ENCODE measurements at places on chromosomes 6 and 20. TPM values are rescaled to one million over a fixed set of nuclear protein-coding genes. Genes with fewer than 3 reads are reported as not detected.

Gene SOBP
- 0.14 TPM for total RNA-seq

DNA sequence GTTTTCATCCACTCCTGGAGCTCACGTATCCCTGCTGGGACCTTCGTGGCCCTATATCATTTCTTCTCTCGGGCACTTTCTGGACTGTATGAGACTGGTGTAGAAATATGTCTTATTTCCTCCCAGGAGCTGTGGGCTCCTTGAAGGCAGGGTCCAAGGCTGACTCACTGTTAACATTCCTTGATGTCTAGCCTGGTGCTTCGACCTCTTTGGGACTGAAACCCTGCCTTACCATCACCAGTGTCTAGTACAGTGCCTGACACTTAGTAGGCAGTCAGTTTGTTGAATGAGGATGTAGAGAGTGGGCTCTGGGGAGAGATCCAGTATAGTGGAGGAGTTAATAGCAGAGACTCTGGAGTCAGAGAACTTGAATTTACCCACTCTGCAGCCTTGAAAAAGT lies 23.6 kb downstream of the POFUT1 start:
- no peak for DNase-seq

- DNase-seq, result no peak
Observed at GRCh38 chr6:45541934-45542333, 164.2 kb upstream of the SUPT3H start.

DNA sequence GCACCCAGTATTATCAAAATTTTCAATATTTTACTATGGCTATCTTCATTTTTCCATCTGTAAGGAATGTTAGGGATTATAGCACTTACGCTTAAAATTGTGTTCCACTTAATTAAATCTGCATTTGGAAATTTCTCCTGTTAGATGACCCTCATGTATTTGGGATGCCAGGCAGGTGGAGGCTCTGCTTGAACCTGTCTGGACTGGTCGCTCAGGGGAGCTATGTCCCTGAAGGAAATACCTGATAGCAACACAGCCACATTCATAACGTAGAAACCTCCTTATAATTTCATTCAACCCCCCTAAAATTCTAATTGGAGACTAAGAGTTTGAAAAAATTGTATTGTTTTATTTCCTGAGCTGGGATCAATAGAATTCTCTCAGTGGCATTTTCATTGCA lies 636.0 kb upstream of the MMS22L start:
- DNase-seq, result no peak

GRCh38 chr20:32470025-32470861 lies 112.1 kb downstream of the ASXL1 start:
- peak; percentile 88 for DNase-seq

Measured in Caco-2 (cell line).